ENCODE measurements at places on chromosomes 16 and 17. TPM values are rescaled to one million over a fixed set of nuclear protein-coding genes. Genes with fewer than 3 reads are reported as not detected.

DNA sequence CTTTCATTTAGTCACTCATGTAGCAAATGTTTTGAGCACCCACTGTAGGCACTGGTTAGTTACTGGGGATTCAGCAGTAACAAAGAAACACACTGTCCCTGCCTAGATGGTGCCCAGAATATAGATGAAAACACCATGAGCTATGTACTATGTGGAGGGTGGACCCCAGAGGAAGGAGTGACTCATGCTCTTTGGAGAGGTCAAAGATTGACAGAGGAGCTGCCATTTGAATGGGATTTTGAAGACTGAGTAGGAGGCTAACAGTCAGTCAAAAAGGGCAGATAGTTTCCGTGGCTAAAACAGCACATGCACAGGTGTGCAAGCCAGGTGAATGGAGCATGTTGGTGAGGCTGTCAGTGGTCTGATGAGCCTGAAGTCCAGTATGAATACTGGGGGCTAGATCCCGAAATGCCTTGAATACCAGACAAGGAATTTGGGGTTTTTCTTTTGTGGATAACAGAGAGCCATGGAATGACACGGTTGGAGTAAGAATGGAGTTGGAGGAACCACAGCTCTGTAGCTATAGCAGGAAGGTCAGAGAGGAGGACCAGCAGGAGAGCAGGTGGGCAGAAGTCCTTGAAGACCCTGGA is 6.1 kb downstream of the IL21R start:
- H3K4me3 ChIP-seq, result no peak overlapping the region
- DNase-seq, result no peak
- H3K4me1 ChIP-seq, result no peaks in the 10 kb centered on the region
- H3K27ac ChIP-seq, result no peak overlapping the region
- H3K27me3 ChIP-seq, result no peaks in the 10 kb centered on the region

DNA sequence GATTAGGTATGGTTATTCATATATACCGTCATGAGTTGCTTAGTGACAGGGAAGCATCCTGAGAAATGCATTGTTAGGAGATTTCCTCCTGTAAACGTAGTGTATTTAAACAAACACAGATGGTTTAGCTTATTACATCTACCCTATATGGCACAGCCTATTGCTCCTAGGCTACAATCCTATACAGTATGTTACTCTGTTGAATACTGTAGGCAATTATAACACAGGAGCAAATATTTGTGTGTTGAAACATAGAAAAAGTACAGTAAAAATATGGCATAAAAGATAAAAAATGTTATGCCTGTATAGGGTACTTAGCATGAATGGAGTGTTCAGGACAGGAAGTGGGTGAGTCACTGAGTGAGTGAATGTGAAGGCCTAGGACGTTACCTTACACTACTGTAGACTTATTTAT is 157.7 kb downstream of the CDH11 start:
- H3K27ac ChIP-seq, result no peak overlapping the region
- no peak for DNase-seq
- no peaks in the 10 kb centered on the region for H3K27me3 ChIP-seq
- no peak overlapping the region for H3K4me3 ChIP-seq
- H3K4me1 ChIP-seq, result no peaks in the 10 kb centered on the region

DNA sequence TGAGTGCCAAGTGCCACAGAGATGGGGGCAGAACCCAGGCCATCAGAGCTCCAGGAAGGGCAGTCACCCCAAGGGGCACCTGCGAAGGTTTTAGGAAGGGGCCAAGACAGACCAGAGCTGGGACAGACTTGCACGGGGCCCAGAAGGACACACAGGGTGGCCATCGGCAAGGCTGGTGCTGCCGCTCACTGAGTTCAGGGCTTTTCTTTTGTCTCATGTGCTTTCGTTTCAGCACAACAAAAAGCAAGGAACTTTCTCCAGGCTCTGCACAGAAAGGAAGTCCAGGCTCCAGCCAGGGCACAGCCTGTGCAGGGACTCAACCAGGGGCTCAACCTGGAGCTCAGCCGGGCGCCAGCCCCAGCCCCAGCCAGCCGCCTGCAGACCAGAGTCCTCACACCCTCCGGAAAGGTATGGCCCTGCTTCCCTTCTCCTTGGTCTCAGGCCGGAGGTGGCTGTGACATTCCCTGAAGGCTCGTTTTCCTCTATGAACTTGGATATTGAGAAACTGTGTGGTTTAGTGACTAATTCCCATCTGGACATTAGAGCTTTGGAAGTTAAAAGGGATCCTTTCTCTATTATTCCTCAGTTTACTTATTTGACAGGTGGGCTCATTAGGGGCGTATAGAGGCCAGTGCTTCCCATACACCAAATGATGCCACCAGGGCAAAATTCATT is 37.9 kb downstream of the ELAC2 start:
- no peaks in the 10 kb centered on the region for H3K27me3 ChIP-seq
- H3K4me3 ChIP-seq, result no peak overlapping the region
- H3K36me3 ChIP-seq, result no peaks in the 10 kb centered on the region
- no peak overlapping the region for H3K27ac ChIP-seq
- H3K4me1 ChIP-seq, result peaks cover 2% of the 10 kb centered on the region
- DNase-seq, result no peak

DNA sequence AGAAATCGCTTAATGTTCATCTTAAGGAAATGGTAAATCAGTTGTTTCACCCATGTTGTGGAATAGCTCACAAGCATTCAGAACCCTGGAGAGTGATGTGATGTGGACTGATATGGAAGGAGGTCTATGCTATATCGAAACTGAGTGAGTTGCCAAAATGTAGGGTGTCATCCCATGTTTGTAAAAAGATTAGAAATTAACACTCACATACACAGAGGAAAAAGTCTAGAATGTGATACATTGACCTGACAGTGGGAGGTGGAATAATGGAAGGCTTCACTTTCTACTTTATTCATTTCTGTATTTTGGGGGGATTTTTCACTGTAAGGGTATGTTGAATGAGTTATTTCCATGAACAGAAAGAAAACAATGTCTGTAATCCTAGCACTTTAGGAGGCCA is 4.7 kb upstream of the PRM1 start:
- H3K36me3 ChIP-seq, result no peaks in the 10 kb centered on the region
- no peak overlapping the region for H3K4me3 ChIP-seq
- H3K27me3 ChIP-seq, result no peaks in the 10 kb centered on the region
- DNase-seq, result no peak
- H3K4me1 ChIP-seq, result no peaks in the 10 kb centered on the region
- H3K27ac ChIP-seq, result no peak overlapping the region

DNA sequence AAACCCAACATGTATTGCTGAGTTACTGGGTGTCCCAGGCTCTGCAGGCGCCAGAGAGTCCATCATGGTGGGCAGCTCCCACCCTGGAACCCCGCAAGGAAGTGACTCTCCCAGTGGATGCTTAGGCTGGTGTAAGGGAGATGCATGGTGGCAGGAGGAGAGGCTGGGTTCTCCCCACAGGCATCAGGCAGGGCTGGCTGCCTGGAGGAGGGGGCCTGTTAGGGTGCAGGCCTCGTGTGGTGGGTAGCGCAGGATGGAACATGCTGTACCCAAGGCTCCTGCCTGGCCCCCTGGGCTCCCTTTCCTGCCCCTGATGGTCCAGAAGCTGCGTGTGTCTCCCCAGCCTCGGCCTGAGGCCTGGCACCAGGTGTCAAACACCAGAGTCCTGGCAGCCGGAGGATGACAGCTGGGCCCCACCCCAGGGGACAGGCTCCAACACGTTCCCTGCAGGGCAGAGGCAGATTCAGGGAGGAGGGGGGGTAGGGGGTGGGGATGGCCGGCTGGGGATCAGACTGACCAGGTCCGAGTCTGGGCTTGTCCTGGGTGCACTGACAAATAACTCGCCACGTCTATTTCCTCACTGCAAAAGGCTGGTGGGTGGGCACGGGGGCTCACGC is 40.2 kb upstream of the CIBAR2 start:
- no peak for DNase-seq
- H3K4me3 ChIP-seq, result no peak overlapping the region
- H3K36me3 ChIP-seq, result no peaks in the 10 kb centered on the region
- H3K27ac ChIP-seq, result no peak overlapping the region

Gene PABPN1L
- not detected for total RNA-seq

DNA sequence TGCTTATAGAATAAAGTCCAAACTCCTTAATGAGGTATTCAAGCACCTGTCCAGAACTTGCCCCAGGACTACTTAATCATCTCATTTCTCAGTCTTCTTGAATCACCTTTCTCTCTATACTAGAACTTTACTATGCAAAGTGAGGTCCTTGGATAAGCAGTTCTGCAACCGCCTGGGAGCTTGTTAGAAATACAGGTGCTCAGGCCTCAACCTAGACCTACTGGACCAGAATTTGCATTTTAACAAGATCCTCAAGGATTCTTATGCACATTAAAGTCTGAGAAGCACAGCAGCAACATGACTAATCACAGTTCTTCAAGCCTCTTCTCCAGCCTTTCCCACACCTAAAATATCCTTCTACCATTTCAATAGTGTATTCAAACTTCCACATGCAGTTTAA is 61.7 kb downstream of the GRB7 start:
- DNase-seq, result no peak
- H3K4me1 ChIP-seq, result no peaks in the 10 kb centered on the region
- no peak overlapping the region for H3K4me3 ChIP-seq
- no peak overlapping the region for H3K27ac ChIP-seq
- no peaks in the 10 kb centered on the region for H3K27me3 ChIP-seq
- H3K36me3 ChIP-seq, result no peaks in the 10 kb centered on the region

GRCh38 chr17:27540318-27541101 is 84.3 kb downstream of the KSR1 start:
- no peak overlapping the region for H3K4me3 ChIP-seq
- peak overlapping the region; percentile 49 for H3K27ac ChIP-seq
- H3K36me3 ChIP-seq, result no peaks in the 10 kb centered on the region
- no peaks in the 10 kb centered on the region for H3K27me3 ChIP-seq
- no peak for DNase-seq

DNA sequence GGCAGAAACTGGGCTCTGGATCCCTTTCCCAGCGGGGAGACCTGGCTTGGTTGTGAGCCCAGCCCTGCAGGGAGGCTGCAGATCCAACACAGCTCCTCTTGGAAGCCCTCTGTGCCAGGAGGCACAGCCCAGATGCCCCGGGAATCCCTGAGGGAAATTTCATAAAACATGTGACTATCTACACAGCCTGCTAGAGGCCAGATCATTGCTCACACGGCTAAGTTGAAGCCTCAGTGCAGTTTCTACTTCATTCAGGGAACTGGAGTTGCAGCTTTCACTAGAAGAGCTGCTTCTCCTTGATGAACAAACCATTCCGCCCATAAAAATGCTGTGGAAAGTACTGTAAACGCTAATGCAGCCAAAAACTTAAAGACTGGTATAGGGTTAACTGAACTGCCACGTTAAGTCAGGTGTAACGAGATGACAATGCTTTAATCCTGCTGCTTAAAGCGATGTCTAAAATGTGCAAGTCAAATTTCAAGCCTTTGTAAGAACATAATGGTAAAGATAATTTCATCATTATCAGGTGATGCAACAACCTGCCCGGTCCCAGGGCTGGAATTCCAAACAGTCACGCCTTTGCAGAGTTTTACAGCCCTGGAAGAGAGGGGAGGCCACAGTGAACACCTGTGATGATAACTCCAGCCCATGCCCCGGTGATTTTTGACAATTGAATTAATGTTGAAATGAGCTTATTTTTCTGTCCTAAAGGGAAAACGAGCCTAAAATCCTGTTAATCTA is 172.5 kb downstream of the ZFHX3 start:
- H3K36me3 ChIP-seq, result no peaks in the 10 kb centered on the region
- no peak for DNase-seq
- no peaks in the 10 kb centered on the region for H3K27me3 ChIP-seq
- H3K4me3 ChIP-seq, result no peak overlapping the region
- H3K4me1 ChIP-seq, result peaks cover 10% of the 10 kb centered on the region
- H3K27ac ChIP-seq, result no peak overlapping the region

Gene SLC6A2
- 0.09 TPM for total RNA-seq

Gene NPIPB8
- total RNA-seq, result 2.0 TPM

Gene SULT1A3
- total RNA-seq, result 19.8 TPM

Gene CMTM3
- total RNA-seq, result 22.9 TPM

DNA sequence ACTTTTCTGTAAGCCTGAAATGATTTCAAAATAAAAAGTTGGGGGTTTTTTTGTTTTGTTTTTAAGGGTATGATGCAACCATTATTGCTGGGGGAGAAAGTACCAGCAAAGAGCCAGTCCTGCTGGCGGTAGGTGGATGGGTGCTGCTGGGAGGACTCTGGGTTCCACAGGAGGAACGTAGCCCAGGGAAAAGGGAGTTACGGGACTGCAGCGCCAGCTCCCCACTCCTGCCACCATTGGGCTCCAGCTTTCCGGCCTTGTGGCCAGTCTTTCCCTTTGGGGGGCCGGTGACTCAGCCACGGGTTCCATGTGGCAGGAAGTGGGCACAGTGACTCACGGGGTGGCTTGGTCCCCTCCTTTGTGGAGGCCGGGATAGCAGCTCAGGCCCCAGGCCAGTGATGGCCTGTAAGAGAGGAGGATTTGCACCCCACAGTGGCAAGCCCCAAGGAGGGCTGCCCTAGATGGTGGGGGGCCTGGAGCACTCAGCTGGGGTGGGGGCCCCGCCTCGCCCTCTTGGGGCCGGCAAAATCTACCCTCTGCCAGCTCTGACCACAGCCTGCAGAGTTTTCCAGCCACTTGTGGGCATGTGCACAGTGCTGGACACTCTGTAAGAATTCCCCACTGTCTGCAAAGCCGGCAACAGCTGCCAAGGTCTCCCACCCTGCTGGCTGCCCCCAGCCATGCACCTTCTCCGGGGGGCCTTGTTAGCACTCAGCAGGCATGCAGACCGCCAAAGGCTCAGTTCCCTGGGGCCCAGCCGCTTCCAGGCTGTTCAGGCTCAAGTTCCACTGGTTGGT is 30.4 kb downstream of the SOCS3 start:
- H3K36me3 ChIP-seq, result no peaks in the 10 kb centered on the region
- DNase-seq, result peak; percentile 69
- no peak overlapping the region for H3K27ac ChIP-seq

DNA sequence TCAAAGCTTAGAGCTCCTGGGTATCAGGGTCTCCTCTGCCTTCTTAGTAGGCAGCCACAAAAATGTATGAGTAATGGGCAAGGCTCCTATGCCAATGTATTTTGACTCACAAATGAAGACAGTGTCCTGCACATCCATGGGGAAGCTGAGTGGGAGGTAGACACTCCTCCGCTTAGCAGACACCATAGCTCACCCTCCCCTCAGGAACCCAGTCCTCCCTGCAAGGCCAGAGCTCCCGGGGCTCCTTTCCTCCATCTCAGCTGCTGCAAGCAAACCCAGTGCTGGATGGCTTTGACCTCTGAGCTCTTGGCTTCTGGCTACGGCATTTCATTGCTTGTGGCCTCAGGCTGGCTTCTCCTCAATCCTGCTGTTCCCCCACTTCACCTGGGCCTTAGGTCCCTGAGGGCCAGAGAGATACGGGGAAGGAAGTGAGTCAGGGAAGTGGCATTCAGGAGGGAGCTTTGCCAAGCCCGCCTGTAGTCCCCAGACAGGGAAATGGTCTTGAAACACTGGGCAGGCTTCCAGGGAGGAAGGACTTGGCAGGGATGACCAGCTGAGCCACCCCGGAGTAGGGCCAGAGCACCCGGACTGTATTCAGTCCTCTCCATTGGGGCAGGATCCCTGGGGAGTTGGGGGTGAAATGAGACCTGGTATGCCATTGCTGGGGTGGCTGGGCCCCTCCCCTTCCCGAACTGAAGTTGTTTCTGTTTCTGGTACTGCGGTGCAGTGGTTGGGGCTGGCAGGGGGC is 4.5 kb downstream of the ABCC3 start:
- peaks cover 30% of the 10 kb centered on the region for H3K4me1 ChIP-seq
- peak overlapping the region; percentile 57 for H3K27ac ChIP-seq
- H3K36me3 ChIP-seq, result no peaks in the 10 kb centered on the region
- H3K4me3 ChIP-seq, result peak overlapping the region; percentile 18
- DNase-seq, result peak; percentile 69

Gene RAB11FIP4
- 32.5 TPM for total RNA-seq

GRCh38 chr17:39132192-39132610 is 19.2 kb downstream of the PLXDC1 start:
- H3K27ac ChIP-seq, result no peak overlapping the region
- H3K4me3 ChIP-seq, result no peak overlapping the region
- no peaks in the 10 kb centered on the region for H3K27me3 ChIP-seq
- no peak for DNase-seq
- no peaks in the 10 kb centered on the region for H3K36me3 ChIP-seq

Gene PIK3R6
- 2.3 TPM for total RNA-seq

Gene ERBB2
- total RNA-seq, result 186 TPM

Gene PRR29
- total RNA-seq, result 4.4 TPM

All from kidney (tissue), 22 donors.